ENCODE measurements at places on chromosomes 1 and 21.

- peak; percentile 76 for DNase-seq
Observed at GRCh38 chr1:248841702-248842395, 3.8 kb downstream of the ZNF672 start.

GRCh38 chr1:193417945-193418744 is 231.7 kb upstream of the B3GALT2 start:
- peak; percentile 44 for DNase-seq

- DNase-seq, result peak; percentile 93
Observed at GRCh38 chr1:20426923-20427322, 59.1 kb downstream of the CAMK2N1 start.

GRCh38 chr1:103058391-103058790 is 49.9 kb downstream of the COL11A1 start:
- no peak for DNase-seq

- DNase-seq, result no peak
Observed at GRCh38 chr1:40315795-40316594, 1.1 kb downstream of the COL9A2 start.
